SW 1271 (cell line): ENCODE measurements at places on chromosomes 2 and 18.
A peak's percentile ranks its signal among the peaks of the same experiment; 100 is the strongest.

DNA sequence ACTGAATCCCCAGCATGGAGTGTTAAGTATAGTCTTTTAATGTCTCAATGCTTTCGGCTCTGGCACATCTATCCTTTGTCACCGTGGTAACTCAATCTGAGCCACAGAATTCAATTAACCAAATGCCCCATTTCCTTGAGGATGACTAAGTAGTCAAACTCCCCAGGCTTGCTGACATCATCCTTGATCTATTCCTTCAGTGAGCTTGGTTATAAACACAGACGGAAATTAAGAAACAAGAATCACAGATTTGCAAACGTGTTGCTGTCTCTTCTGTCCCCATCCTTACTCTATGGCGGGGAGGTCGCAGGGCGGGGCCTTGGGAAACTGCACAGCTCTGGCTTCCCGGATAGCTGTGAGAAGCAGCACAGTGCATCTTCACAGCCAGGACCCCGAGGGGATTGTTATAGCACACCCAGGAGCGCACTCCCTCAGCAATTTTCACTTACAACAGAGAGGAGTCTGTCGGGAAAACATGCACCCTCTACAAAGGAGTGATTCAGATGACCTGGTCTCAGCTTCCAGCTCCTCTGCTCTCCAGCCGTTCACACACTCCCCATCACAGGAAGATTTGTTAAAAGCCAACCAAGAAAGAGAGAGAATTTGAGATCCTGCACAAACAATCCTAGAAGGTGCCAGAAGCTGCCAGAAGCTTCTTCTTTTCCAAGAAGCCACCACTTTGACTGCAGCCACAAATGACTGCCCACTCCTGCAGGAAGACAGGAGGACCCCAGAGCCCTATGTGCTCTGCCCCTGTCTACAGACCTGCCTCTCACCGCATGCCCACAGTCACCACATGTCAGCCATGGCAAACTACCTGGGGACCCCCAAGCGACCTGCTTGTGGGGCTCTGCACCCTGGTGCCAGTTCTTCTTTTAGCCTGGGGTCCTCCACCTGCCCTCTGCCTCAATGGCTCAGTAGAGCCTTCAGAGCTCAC lies 44.9 kb upstream of the YWHAQ start:
- peak; percentile 69 for DNase-seq

GRCh38 chr2:220767591-220768255 lies 804.4 kb downstream of the EPHA4 start:
- DNase-seq = no peak

GRCh38 chr2:171855401-171855800 lies 38.6 kb downstream of the SLC25A12 start:
- DNase-seq = no peak

DNA sequence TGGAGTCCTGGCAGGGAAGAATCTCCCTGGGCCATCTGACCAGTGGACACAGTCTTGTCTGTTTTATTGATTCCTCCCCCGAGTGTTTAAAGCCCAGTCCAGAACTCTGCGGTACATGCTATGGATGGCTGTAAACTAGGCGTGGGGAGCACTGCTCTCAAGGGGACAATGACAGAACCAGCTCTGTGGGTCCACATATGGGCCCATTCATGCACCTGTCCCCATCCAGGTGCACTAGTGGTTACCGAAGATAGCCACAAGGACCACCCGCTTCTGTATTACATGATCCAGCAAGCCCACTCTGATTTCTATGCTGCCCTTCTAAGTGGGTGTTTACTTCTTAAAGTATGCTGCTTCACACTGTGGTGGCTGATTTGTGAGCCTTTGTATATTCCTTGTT lies 21.0 kb downstream of the CHST10 start:
- DNase-seq = no peak

- DNase-seq = no peak
Observed at GRCh38 chr2:688504-689076, 11.4 kb upstream of the TMEM18 start.

DNA sequence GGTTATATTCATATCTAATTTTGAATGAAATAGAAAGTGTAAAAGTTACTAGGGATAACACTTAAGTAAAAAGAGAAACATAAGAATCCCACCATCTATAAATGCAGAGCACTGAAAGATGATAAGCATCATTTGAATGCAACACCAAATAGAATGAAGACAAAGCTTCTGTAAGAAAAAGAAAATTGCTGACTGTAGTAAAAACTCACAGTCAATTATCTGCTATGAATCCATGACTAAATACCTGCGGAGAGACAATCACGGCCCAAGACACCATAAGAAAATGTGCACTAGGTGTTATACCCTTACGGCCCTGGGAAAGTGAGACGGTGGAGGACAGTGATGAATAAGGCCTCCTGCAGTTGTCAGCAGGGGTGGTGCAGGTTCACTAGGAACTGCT lies 45.4 kb upstream of the OSR1 start:
- DNase-seq = no peak

GRCh38 chr2:126946318-126947102 lies 47.8 kb downstream of the TEX51 start:
- DNase-seq = no peak

DNA sequence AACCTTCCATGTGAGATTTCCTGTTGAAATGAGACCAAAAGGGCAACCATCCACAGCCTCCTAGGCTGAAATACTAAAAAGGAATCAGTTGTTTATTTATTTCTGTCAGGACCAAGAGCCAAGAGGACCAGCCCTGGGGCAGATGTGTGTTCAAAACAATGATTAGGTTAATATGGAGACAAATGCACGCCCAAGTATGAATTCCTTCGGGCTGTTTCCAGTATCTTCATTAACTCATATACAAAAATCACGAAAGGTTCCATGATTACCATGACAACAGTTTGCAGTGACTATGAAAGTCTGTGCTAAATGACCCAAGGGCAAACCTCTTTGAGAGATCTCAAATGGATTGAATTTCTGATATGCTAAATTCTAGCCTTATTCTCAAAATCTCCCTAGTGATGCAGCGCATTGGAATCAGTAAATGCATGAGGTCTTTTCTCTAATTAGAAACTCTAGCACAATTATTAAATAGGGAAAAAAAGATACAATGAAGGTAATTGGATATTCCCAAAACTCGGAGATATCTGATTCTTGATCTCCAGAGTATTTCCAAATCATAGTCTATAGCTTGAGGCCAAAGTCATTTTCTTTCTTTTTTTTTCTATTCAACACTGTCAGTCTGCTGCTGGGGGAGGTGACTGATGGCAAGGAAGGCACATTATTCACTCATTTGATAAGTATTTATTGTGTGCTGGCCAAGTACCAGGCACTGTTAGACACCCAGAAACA lies 35.6 kb downstream of the VIT start:
- no peak for DNase-seq

DNA sequence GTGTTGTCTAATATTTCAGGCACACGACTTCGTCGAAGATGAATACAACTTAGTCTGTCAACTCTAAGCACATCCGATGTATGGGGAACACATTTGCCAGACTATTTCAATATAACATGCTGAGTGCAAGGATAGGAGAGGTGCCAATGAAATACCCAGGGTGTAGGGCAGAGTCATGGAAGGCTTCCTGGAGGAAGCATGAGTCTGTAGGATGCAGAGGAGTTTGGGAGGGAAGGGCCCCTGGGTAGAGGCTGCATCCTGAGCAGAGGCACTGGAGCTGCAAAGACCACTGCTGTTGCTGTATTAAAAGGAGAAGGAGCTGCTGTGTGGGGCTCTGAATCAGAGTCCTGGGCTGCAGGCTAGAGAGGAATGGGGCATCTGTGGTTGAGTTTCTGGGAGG lies 89.9 kb downstream of the ASAP2 start:
- no peak for DNase-seq

DNA sequence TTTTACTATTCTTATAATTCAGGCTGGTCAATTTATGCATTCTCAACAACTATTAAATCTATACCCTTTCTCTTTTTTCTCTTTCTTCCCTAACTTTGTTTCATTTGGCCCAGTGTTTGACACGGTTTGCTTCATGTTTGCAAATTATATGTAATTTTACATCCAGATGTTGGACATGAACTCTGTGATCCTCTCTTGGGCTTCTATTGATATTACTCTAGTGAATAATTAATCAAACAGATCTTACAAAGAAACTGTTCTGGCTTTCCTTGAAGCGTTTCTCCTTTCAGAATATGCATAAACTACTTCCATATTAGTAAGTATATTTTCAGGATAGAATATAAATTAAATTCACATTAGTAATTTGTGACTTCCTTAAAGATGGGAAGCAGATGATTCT lies 225.1 kb upstream of the TMEFF2 start:
- DNase-seq = no peak

GRCh38 chr2:34317797-34318196 lies 718.7 kb upstream of the FAM98A start:
- DNase-seq = no peak

DNA sequence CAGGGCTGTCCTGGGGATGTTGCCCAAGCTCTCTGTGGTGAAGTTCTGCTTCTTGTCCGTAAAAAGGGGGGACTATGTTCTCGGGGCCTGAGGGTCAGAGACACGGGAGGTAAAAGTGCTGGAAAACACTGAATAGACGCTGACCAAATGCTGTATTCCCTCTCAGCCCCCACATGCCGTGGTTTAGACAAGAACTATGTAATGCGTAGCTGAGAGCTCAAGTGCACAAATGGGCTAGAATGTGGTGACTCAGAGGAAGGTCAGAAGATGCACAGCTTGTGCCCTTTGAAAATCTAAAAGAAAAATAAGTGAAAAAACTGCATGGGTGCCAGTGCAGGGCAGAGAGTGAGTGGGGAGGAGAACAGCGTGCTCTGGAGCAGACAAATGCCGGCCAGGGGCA lies 80.3 kb upstream of the MAP4K4 start:
- no peak for DNase-seq

- DNase-seq = no peak
Observed at GRCh38 chr18:33316146-33316587, 124.4 kb downstream of the CCDC178 start.
